Prostate gland (tissue), 2 donors: ENCODE measurements at places on chromosomes 12 and 14. TPM values are rescaled to one million over a fixed set of nuclear protein-coding genes. Genes with fewer than 3 reads are reported as not detected.

Gene RNASE12
- not detected for total RNA-seq

- H3K4me3 ChIP-seq = no peak overlapping the region
- H3K27ac ChIP-seq = no peak overlapping the region
- no peaks in the 10 kb centered on the region for H3K27me3 ChIP-seq
- no peaks in the 10 kb centered on the region for H3K4me1 ChIP-seq
Measured at GRCh38 chr12:92226071-92226661, 80.5 kb upstream of the BTG1 start.

GRCh38 chr12:123845881-123846280 is 83.8 kb downstream of the DNAH10 start:
- no peaks in the 10 kb centered on the region for H3K4me1 ChIP-seq
- no peak for DNase-seq
- no peak overlapping the region for H3K4me3 ChIP-seq

GRCh38 chr14:65237941-65238340 is 135.6 kb upstream of the MAX start:
- DNase-seq = no peak
- no peaks in the 10 kb centered on the region for H3K36me3 ChIP-seq
- no peaks in the 10 kb centered on the region for H3K27me3 ChIP-seq
- no peaks in the 10 kb centered on the region for H3K4me1 ChIP-seq

GRCh38 chr12:13454991-13455777 is 258.7 kb downstream of the EMP1 start:
- H3K27ac ChIP-seq = no peak overlapping the region
- H3K4me1 ChIP-seq = no peaks in the 10 kb centered on the region
- H3K27me3 ChIP-seq = no peaks in the 10 kb centered on the region
- H3K4me3 ChIP-seq = no peak overlapping the region
- H3K36me3 ChIP-seq = no peaks in the 10 kb centered on the region

GRCh38 chr14:61713724-61714437 is 18.6 kb downstream of the HIF1A start:
- peaks cover 7% of the 10 kb centered on the region for H3K4me1 ChIP-seq
- H3K4me3 ChIP-seq = no peak overlapping the region
- no peaks in the 10 kb centered on the region for H3K36me3 ChIP-seq
- H3K27ac ChIP-seq = no peak overlapping the region

DNA sequence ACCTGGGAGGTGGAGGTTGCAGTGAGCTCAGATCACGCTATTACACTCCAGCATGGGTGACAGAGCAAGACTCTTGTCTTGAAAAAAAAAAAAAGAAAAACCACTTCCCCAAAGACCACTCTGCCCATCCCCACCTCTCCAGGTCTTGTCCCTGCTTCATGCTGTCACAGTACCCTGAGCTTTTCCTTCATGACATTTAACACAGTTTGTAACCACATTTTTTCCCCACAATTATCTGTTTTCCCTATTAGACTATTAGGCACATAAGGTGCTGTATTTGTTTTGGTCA is 6.9 kb downstream of the HECTD1 start:
- DNase-seq = no peak
- H3K27ac ChIP-seq = no peak overlapping the region
- H3K4me1 ChIP-seq = no peaks in the 10 kb centered on the region
- no peaks in the 10 kb centered on the region for H3K27me3 ChIP-seq
- no peak overlapping the region for H3K4me3 ChIP-seq
- no peaks in the 10 kb centered on the region for H3K36me3 ChIP-seq

- no peaks in the 10 kb centered on the region for H3K27me3 ChIP-seq
- DNase-seq = no peak
- no peak overlapping the region for H3K4me3 ChIP-seq
- no peaks in the 10 kb centered on the region for H3K36me3 ChIP-seq
Measured at GRCh38 chr14:56172074-56172473, 53.9 kb downstream of the PELI2 start.

DNA sequence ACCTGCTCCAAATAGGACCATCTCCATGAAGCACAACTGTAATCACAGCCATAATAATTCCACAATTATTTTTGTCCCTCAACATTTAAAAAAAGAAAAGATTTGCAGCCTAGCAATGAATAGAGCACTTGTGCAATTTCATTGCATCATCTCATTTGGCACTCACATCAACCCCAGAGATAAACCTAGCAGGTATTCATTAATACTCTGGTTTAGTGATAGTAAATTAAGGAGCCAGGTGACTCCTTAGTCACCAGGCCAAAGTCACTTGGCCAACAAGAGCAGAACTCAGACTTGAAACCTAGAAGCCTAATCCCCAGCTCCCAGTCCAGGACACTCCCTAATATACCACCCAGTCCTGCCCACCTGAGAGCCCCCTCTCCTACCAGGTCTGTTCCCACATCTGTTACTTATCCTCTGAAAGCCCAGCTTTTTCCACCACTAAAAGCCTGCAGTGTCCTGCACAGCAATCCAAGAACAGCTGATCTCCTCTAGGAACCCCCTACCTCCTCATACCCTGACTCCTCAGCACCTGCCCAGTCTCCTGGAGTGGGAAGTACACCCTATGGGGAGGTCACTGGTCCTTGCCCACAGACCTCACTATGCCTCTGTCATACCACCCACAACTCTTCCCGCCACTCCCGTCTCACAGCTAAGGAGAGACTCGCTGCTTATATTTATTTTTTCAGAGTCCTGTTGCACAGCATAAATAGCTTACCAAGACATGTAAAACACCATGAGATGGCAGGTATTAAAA is 22.1 kb downstream of the OR10P1 start:
- no peaks in the 10 kb centered on the region for H3K27me3 ChIP-seq
- no peak overlapping the region for H3K4me3 ChIP-seq
- no peaks in the 10 kb centered on the region for H3K36me3 ChIP-seq

Gene NANOG
- total RNA-seq = 0.05 TPM

GRCh38 chr12:75478116-75478794 is 2.3 kb upstream of the GLIPR1 start:
- no peak overlapping the region for H3K4me3 ChIP-seq
- no peak for DNase-seq
- H3K27me3 ChIP-seq = no peaks in the 10 kb centered on the region
- H3K36me3 ChIP-seq = no peaks in the 10 kb centered on the region

DNA sequence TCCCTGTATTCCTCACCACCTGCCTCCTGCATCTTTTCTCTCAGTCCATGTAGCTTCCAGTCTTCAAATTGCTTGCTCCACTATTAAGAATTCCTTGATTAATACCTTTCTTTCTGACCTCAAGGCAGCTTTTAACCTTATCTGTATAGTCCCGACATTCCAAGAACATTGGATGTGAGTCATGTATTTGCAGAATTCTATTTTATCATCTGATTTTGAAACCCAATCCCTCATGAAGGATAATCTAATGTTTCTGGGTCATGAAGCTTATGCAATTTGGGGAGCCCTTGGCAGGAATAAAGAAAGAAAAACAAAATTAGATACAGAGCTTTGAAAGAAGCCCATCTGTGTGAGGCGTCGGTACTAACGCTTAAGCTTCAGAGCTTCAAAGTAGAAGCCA is 63.4 kb upstream of the CCND2 start:
- no peaks in the 10 kb centered on the region for H3K4me1 ChIP-seq
- no peaks in the 10 kb centered on the region for H3K27me3 ChIP-seq
- DNase-seq = no peak
- no peak overlapping the region for H3K4me3 ChIP-seq
- H3K27ac ChIP-seq = no peak overlapping the region

DNA sequence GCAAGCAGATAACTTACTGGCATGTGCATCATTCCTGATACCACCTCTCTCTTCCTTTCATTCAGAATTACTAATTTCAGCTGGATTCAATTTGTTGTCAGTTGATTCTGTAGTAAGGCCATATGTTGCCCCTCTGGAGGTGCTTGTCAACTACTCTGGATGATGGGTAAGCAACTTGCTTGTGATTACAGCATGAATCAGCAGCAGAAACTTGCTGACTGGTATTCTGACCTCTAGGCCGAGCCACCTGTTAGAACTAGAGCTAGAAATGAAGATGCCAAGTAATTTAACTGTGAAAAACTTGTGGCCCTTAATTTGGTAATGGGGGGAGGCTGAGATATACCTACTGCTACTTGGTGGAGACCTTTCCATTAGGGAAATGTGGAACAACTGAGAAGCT is 5.1 kb downstream of the RNF10 start:
- H3K36me3 ChIP-seq = no peaks in the 10 kb centered on the region

GRCh38 chr12:109735051-109735521 is 21.5 kb downstream of the FAM222A start:
- no peak for DNase-seq
- no peaks in the 10 kb centered on the region for H3K27me3 ChIP-seq
- H3K4me1 ChIP-seq = no peaks in the 10 kb centered on the region
- H3K4me3 ChIP-seq = no peak overlapping the region
- H3K36me3 ChIP-seq = no peaks in the 10 kb centered on the region

Gene ENO2
- 6.9 TPM for total RNA-seq

DNA sequence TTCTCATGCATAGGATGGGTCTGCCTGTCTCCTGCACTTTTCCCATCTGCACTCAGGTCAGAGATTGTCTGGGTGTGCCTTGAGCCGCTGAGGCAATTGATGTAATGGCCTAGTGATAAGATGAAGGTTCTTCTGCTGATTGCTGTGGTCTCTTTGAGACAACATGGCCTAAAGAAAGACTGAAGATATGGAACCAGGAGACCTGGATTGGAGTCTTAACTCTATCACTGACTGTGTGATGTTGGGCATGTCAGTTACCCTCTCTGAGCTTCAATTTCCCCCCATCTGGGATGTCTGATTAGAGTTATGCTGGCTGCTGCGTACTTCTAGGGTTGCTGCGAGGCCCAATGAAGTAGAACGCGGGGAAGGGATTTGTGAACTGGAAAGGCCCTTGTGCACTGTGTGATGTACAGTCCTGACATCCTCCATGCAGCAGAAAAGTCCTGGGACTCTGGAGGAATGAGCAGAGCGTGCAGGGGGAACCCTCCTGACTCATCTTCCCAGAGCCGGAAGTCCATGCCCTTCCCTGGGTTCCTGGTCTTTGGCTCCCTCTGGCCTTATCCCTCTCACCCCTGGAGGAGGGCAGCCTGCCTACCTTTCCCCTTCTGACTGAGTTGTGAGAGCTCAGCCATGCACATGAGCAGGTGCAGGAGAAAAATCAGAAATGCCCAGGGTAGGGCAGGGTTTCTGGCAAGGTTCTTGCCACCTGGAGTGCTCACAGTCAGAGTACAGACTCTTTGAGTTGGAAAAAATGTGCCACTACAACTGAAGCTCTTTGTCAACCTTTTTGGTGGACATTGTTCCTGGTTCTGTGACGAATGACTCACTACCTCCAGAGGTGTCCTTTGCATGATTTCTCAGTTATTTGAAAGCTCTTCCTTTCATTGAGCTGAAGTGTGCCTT is 21.1 kb downstream of the PLEKHD1 start:
- no peaks in the 10 kb centered on the region for H3K27me3 ChIP-seq
- H3K27ac ChIP-seq = no peak overlapping the region
- no peak for DNase-seq
- H3K4me3 ChIP-seq = no peak overlapping the region
- no peaks in the 10 kb centered on the region for H3K36me3 ChIP-seq
- no peaks in the 10 kb centered on the region for H3K4me1 ChIP-seq

DNA sequence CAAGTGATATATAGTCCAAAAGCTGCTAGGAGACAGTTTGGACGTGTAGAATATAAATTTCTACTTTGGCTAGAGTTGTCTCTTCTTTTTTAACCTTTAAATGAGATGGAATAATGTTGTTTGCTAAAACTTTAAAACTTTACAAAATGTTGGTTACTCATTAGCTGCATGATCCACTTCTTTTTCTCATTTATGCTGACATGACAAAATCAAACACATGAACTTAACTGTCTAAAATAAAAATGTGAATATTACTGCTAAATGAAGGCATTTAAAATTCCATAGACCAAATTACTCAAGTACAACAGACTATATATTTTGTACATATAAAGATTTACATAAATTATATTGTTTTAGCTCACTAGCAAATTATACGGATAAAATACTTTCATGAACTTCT is 135.9 kb upstream of the ABCD2 start:
- DNase-seq = no peak
- H3K4me1 ChIP-seq = no peaks in the 10 kb centered on the region
- H3K27me3 ChIP-seq = no peaks in the 10 kb centered on the region
- H3K36me3 ChIP-seq = no peaks in the 10 kb centered on the region

DNA sequence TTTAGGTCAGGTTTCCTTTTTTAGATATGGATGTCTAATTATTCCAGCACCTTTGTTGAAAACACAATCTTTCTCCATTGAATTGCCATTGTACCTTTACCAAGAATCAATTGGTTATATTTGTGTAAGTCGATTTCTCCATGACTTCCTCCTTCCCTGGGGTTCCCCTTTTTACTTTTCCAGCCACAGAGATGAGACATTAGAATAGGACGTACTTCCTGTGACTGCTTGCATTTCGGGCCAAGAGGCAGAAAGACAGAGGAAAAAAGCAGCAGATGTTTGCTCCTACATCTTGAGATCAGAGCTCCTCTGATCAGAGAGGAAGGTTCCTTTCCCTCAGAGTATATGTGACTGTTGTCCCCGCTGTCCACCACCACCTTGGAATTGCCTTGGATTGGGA is 453.7 kb upstream of the RGS6 start:
- DNase-seq = no peak
- H3K36me3 ChIP-seq = no peaks in the 10 kb centered on the region
- H3K27me3 ChIP-seq = no peaks in the 10 kb centered on the region
- no peaks in the 10 kb centered on the region for H3K4me1 ChIP-seq
- no peak overlapping the region for H3K4me3 ChIP-seq

DNA sequence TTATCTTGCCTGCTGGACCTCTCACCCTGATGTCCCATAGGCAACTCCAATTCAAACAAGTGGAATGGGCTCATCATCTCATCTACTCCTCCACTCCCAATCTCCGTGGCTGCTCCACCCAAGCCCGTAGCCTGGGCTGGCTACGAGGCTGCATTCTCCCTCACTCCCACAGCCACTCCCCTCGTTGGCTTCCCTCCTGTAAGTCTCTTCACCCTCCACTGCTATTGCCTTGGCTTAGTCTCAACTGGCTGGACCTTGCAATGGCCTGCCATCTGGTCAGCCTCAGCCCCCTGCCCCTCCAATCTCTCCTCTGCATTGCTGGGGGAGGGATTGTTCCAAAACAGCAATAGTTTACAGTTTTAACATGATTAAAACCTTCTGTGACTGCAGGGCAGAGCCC is 44.4 kb upstream of the PELI2 start:
- no peaks in the 10 kb centered on the region for H3K27me3 ChIP-seq
- no peak overlapping the region for H3K4me3 ChIP-seq
- no peak overlapping the region for H3K27ac ChIP-seq
- no peak for DNase-seq
- H3K4me1 ChIP-seq = no peaks in the 10 kb centered on the region
- no peaks in the 10 kb centered on the region for H3K36me3 ChIP-seq

GRCh38 chr14:39876916-39877315 is 444.7 kb upstream of the FBXO33 start:
- no peak for DNase-seq
- no peak overlapping the region for H3K4me3 ChIP-seq
- H3K36me3 ChIP-seq = no peaks in the 10 kb centered on the region
- no peak overlapping the region for H3K27ac ChIP-seq
- no peaks in the 10 kb centered on the region for H3K27me3 ChIP-seq

- no peak overlapping the region for H3K4me3 ChIP-seq
- H3K27ac ChIP-seq = no peak overlapping the region
- no peaks in the 10 kb centered on the region for H3K36me3 ChIP-seq
- no peaks in the 10 kb centered on the region for H3K4me1 ChIP-seq
- no peaks in the 10 kb centered on the region for H3K27me3 ChIP-seq
- DNase-seq = no peak
Measured at GRCh38 chr12:128140551-128140950, 126.4 kb upstream of the TMEM132C start.
